Tibial nerve (tissue), 4 donors: ENCODE measurements at places on chromosomes 6 and 20.

DNA sequence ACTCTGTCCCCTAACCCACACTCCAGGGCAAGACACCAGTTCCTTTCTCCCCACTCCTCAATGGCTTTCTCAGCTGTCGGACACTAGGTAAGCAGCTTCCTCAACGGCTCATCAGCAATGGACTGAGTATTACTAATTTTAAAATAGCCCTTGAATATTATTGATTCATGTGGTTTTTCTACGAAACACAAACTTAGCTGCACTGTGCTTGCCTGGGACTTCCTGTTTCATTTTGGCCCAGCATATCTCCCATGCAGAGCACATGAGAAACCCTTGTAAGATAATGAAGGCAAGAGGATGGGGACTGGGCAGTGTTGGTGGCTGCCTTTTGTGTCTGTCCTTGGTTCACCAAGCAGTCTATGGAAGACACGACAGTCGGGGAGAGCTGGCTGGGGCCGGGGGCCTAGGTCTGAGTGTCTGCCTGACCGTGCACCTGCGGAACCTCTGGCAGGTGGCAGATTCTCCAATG lies 48.9 kb downstream of the RNASET2 start:
- no peak for DNase-seq

DNA sequence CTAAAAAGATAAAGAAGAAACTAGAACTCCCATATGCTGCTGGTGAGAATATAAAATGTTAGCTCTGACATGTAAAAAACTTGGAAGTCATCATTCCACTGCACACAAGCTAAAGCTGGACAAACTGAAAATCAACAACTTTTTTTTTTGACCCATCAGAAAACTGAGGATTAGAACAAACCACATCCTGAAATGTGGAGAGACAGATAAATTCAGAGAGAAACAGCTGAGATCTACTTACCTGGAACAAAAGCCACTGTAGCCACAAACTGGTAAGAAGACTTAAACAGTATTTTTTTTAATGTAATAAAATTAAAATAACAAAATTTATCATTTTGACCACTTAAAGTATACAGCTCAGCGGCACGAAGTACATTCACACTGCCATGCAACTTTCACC lies 408.5 kb upstream of the RGS17 start:
- DNase-seq: no peak

DNA sequence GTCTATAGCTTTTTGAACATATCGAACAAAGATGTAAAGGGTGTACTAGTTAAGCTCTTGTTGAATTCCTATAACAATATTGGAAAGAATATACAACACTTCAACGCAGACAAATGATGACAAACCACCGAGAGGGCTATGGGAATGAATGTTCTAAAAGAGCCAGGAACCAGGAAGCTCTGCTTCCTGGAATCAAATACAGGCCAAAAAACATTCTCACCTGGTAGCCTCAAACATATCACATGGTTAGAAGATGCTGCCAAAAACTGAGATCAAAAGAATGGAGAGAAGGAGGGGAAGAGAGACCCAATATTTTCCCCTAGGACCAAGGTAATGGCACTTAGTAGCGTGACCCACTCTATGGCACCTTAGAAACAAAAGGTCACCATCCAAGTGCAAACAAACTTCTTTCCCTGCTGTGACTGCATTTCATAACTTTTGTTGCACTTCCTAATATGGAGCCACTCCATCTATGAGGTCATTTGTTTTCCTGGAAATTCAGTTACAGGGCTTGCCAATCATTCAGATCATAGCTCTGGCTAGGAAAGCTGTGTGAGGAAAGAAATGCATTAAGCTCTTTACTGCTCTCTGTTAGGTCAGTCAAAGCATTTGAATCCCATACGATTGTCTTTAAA lies 199.2 kb upstream of the NT5E start:
- DNase-seq: no peak

DNA sequence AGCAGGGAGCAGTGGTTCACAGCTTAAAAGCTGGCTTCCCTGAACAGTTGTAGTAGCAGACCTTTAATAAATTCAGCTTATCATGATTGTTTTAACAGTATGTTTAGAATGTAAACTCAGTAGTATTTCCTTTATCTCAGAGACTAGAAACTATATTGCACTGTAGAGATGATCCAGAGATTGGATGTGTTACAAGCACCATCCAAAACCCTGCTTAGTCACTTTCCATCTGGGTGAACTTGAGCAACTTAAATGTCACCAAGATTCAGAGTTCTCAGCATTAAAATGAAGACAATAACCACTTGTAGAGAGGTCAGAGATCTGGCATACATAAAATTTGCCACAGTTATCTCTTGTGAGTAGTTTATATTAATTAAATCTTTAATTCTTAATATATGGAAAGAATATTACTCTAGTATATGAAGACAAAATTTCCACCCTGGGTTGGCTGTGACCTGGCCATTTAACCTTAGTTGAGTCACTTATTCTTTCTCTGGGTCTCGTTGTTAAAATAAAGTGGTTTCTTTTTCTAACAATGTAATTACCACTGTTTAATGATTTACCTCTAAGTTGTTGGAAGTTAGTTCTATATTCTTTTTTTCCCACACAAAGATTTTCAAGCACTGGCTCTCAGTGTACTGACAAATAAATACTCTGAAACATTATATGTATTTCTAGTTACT lies 239.2 kb upstream of the FKBP1C start:
- DNase-seq: no peak

DNA sequence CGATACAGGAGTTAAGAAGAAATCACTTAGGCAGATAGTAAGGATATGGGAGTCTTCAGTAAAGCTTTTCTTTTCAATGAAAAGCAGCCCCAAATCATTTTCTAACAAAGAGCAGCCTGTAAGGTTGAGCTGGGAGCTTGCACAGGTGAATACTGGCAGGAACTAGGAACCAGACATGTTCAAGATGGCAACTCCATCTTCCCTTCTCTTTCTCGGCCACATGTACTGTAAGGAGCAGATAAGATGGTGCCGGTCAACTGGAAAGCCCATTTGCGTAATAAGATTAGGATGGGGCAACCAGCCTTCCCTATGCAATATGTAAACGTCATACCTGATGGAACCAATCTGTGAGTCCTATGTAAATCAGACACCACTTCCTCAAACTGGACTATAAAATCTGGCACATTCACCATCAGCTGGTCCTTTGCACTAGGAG lies 46.2 kb upstream of the RNGTT start:
- DNase-seq: no peak

DNA sequence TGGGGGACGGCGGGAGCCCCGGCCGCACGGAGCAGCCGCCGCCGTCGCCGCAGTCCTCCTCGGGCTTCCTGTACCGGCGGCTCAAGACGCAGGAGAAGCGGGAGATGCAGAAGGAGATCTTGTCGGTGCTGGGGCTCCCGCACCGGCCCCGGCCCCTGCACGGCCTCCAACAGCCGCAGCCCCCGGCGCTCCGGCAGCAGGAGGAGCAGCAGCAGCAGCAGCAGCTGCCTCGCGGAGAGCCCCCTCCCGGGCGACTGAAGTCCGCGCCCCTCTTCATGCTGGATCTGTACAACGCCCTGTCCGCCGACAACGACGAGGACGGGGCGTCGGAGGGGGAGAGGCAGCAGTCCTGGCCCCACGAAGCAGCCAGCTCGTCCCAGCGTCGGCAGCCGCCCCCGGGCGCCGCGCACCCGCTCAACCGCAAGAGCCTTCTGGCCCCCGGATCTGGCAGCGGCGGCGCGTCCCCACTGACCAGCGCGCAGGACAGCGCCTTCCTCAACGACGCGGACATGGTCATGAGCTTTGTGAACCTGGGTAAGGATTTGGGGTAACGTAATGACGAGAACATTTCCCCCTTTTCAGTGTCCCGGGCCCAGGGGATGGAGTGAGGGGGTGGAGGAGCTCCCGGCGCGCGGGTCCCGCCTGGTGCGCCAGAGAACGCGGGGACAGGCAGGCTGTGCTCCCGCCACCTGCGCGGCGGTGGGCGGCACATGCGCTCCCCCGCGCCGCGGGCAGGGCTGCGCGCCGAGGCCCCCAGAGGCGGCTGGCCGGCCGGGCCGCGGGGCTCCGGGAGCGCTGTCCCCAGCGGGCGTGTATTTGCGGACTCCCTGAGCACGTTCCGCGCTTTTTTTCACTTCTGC lies 1.4 kb downstream of the BMP6 start:
- no peak for DNase-seq

DNA sequence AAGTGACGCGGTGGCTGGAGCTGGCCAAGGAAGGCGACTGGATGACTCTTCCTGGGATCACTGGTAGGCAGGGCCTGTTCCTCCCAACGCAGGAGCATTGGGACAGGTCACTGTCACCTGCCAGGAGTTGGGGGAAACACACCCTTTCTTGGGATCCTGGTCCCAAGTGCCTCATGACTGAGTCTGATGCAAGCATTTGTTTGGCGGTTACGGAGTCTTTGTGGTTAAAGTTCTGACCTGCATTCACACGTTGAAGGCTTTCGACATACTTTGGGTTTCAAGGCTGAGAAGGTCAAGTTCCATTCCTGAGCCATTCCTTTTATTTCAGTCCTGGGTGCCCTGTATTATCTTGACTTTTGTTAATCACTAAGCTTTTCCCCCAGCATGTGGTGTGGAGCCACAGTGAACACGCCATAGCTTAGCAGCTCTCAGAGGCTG lies 6.0 kb downstream of the PNLDC1 start:
- DNase-seq: no peak

DNA sequence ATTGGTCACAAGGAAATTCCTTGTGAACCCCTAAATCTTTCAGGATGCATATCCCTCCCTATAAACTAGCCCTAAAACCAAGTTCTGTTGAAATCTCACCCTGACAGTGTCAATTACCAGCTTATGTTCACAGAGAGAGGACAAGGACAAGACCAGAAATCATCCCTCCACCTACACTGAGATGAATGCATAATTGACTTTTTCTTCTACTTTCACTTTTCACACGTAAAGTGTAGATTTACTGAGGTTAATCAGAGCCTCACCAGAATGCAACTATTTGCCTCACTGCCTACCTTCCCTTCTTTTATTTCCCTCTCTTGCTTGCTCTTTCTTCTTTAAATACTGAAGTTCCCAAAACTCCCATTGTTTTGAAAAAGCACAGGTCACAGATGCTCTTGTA lies 15.3 kb upstream of the NKAIN2 start:
- no peak for DNase-seq

DNA sequence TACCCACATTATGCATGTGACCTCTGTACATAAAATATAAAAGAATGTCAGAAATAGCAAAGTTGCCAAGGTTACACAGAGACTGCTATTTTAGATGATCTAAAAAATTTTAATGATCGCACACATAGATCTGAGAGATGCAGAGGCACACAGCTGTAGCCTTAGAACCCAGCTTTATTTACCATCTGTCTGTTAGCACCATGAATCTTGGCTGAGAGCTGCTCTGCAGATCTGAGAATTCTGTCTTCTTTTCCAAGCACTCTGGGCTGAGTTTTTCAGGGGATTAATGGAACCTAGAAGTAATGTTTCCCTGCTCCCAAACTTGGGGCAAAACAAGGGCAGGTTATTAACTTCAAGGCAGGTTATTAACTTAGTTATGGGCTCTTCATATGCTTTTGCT lies 248.7 kb upstream of the JAG1 start:
- no peak for DNase-seq

DNA sequence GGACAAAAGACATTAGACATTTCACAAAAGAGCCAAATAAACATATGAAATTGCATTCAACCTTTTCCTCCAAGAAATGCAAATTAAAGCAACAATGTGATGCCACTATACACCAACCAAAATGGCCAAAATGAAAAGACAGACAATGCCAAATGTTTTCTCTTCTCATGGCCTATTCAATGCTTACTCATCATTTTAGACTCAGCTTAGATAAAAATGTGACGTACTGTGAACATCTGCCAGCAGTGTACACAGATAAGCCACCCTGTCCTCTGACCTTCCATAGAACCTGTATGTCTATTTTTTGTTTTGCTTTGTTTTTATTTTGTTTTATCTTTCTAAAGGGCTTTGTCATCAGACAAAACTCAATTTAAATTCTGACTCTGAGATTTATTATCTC lies 385.2 kb downstream of the FRK start:
- DNase-seq: no peak

DNA sequence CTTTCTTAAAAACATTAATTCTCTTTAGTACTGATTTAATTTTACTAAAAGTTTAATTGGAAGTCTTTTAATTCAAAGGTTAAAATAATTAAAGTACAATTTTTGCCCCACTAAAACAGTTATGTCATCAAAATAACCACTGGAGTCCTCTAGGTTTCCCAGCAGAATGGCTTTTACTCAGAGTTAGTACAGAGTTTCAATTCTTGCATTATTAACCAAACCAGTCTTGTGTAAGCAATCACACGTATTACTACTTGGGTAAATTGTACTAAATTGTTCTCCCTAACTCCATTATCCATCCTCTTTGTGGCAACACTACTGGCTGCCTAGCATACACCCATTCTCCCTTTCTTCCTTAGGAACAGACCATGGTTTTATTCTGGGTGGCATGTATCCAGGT lies 36.9 kb downstream of the CDK19 start:
- no peak for DNase-seq

DNA sequence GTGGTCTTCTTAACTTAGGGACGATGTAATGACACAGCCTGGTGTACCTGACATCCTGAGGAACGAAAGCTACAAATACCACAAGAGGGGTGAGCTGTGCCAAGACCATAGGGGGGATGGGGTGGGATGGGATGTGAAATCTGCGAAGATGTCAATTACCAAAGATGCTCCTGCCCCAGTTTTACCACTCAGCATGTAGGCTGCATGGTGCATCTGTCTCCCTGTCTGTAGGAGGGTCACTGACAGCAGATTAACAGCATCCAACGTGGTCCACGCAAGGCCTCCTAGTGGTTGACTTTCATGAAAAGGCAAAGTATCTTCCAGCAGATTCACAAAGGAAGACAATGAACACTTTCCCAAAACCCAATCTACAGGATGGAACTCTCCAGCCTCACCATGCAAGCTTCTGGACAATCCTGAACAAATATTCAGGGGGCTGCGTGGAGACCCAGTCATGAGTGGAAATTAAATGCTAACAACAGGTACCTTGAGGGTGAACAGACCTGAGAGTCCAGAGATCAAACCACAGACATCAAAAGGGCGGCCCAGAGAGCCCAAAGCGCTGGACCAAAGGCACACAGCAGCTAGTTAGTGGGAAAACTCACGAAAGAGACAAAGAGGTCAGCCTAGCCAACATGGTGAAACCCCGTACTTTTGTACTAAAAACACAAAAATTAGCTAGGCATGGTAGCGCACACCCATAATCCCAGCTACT lies 44.4 kb downstream of the ZMYND8 start:
- DNase-seq: no peak

- no peak for DNase-seq
Observed at GRCh38 chr6:8065519-8065911, 1.3 kb upstream of the BLOC1S5 start.

GRCh38 chr6:28816909-28817807 lies 106.6 kb downstream of the TRIM27 start:
- DNase-seq: no peak
